ENCODE measurements at places on chromosomes 12 and 14.

DNA sequence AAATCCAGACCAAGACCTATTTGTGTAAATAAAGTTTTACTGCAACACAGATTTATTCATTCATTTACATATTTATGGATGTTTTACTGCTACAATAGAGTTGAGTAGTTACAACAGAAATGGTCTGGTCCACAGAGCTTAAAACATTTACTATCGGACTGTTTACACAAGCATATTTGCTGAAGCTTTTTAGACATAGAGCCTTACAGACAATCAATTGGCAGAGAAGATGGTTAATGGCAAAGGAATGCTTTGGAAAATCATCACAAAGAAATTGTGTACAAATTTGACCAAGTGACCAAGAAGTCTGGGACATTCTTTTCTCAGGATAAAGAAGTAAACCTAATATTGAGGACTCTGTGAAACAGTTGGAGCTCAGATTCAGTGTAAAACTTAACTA is 504.3 kb downstream of the SLC16A7 start:
- DNase-seq: no peak

DNA sequence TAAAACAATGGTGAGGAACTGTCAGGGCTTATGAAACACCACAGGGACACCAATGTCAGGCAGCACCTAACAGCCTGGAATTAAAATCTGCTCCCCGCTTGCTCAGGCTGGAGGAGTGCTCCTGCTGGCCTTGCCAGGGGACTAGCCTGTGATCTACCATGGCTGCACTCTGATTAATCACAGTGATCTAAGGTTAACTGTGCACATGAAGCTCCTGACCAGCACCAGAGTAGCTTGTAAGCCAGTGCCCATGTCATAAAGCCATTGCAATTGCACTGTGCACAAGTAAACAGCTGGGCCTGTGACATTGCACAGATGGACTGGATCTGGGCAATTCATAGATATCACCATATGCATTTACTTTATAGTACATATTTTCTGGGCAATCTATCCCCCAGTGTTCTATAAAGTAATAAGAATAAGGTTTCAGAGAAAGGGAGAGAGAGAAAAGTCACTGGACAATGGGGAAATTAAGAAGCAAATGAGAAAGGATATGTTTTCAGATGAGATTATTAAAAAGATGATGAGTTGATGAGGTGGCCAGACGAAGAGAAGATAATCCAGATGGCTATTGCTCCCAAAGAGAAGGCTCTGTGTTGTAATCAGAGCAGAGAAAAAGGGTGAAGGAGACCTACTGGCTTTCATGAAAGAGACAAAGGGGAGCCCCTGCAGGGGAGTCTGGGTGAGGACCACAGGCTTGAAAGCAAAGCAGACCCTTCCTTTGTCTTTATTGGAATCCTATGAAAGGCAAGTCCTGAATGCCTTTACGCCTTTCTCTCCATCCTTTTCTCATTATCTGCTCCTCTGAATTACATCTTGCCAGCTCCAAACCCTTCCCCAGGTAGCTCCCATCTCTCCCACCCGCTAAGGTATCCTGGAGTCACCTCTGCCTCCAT is 145.8 kb downstream of the SLC38A6 start:
- no peak for DNase-seq

- DNase-seq: peak; percentile 85
Measured at GRCh38 chr12:110269622-110270124, 11.4 kb upstream of the ATP2A2 start.

DNA sequence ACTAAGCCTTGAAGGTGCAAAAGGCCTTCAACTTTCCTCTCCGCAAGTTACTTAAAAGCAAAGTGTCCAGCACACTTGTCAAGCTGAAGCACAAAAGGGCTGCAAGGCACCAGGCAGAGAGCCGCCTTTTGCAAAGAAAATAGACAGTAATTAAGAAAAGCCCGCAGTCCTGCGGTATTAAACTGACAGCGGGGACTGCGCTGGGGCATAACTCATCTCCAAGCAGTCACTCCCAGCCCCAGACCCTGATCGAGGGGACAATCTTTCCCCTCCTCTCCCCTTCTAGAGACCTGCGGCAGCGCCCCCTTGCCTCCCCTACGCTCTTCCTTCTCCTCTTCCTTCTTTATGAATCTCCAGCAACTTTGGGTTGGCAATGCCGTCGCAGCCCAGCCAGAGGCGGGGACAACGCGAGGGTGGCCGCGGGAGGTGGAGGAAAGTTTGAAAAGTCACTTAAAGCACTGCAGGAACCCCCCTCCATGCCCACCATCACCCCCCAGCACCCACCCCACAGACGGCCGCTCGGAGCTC is 200.9 kb upstream of the CAND1 start:
- DNase-seq: no peak

DNA sequence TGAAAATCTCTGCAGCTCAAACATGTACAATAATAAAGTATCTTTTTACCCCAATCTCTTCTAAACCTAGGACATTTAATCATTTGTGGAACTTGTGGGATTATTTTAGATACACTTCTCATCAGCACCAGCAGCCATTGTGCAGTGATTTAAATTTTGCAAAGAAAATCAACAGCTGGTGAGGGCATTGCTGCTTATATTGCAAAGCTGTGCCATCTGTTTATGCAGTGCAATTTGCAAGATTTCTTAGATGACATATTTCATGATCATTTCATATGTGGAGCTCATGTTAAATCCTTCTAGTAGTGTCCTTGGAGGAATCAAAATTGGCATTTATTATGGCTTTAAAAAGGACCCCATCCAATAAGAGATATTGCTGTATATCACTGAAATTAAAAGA is 320.7 kb downstream of the BTG1 start:
- DNase-seq: no peak

DNA sequence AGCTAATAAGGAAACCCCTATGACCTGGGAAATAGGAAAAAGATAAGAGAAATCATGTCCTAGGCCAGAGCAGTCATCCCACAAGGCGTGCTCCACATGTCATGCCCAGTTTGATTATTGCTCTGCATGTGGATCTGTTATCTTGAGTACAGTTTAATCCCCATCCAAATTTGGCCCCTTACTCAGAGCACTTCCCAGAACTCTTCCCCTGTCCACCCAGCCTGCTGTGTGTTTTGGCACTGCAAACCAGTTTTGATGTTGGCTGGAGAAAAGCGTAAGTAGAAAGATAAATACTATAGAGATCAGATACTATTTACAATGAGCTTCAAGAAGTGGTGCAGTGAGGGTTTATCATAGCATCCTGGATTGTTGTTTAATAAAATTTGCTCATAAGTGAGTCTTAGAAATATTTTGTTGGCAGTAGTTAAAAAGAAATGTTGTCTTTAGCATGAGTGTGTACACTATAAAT is 83.8 kb downstream of the PTPRB start:
- no peak for DNase-seq

DNA sequence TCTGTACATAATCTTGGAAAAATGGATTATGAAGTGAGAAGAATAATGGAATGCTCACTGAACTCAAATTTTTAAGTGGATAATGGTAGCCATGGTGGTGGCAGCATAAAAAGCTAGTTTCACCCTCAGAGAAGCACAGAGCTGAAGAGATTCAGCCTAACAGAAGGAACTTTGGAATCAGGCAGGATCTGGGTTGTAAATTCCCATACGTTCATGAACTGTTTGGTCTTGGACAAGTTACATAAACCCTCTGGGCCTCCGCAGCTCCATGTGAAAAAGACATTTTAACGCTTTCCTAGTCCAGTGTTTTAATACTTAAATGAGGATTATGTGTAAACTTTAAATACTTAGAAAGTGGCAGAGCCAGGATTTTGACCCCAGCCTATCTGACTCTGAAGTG is 26.6 kb downstream of the JKAMP start:
- DNase-seq: no peak

DNA sequence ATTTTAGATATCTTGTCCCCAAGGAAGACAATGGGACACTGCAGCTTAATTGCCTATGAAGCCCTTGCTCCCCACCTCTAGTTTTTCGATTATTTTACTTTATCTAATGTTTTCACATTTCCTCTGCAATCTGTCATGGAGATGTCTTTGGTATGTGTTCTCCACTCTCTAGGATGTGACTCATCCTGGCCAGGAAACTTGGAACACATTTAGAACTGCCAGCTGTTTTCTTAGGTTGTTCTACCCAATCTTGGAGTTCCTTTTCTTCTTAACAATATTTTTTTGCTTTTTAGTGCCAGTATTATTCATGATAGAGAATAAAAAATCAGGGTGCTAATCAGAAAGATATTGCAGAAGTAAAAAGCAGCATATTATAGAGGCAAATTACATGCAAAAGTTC is 101.7 kb upstream of the CLEC14A start:
- DNase-seq: peak; percentile 77

GRCh38 chr12:102539651-102540553 is 59.5 kb upstream of the IGF1 start:
- peak; percentile 69 for DNase-seq

- no peak for DNase-seq
Measured at GRCh38 chr12:16344269-16344668, 3.2 kb upstream of the MGST1 start.

DNA sequence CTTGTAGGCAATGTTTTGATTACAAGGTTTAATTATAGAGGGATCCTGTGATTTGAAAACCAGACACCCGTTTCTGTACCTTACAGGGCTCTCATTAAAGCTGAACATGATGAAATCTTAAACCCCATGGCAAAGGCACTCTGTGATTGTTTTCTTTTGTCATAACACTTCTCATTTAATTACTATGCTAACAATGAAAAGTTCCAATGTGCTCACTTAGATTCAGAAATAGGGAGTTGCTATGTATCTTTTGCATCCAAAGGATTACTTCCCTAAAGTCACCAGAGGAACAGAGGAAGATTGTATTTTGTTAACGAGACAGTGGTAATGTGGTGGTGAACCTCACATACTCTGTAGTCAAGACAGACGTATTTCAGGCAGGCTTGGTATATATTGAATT is 81.5 kb upstream of the MYF6 start:
- DNase-seq: no peak

DNA sequence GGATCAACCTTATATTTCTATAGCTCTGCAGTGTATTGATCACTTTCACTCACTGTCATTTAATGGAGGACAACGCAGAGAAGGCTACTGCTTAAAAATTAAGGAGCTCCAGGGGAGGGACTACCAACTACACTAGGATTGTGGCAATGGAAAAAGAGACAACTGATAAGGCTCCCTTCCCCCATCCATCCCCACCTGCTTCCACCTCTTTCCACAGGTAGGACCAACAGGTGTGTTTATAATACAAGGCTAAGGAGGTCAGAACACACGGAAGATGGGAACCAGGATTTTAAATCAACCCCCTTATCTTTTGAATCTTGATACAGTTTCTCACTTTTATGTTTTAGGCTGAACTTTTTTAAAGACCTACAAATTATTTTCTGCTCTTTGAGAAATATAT is 90.8 kb downstream of the STAB2 start:
- no peak for DNase-seq

DNA sequence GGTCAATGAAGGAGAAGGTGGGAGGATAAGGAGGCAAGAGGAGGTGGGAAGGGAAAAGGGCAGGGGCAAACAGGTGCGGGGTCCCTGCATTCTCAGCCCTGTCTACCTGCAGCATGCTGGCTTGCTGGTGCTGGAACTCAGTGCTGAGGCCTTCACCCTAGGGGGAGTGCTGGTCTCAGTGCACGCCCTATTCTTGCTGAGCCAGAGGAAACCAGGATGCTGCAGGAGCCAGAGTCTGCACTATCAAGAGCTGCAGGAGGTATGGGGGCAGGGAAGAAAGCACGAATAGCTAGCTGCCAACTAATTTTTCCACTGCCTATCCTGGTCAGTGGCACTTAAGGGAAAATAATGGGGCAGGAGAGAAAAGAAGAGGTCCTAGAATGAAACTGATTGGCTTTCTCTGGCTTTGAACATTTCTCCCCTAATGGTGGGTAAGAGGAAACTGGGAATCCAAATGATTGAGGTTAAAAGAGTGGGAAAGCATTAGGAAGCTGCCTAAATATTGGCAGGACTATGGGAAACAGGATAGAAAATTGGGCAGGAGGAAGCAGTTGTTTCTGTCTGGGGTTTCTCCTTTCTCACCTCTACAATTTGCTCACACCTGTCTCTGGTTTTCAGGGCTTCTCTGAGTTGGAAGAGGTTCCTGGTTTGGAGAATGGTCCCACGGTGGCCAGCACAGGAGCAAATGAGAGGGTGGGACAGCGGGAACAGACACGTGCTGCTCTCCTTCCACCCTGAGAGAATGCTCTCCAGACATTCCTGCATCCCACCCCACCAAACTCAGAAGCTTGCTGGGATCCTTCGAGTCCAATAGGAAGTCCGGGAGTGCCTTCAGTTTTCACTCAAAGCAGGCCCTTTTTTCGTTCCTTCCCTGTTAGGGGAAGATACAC is 1.9 kb downstream of the TMEM253 start:
- DNase-seq: no peak

DNA sequence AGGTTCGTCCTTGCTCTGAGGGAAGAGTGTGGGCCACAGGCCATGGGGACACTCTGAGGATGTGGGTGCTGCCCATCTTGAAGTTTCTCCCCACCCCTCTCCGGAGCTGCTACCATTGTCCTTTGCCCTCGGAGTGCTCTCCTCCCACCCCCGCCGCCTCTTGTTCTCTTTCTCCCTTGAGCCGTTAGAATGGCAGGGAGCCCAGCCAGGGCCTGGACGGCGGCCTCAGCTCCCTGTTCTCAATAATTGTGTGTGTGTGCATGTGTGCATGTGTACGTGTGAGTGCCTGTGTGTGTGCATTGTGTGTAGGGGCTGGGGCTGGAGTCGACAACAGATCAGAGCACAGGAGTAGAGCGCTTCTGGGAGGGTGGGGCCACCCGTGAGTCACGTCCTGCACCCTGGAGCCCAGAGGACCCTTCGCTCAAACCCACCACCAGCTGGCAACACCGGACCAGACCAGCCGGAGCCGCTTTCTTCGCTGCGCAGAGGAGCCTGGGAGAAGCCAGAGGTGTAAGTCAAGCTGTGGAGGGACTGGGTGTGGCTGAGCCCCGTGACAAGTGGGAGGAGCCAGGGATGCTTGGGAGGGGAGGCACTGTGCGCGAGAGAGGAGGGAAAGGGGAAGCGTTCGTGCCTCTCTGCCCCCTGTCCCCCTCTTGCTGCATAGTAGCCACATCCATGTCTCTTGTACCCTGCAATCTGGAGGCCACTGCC is 25.9 kb upstream of the KCNA5 start:
- DNase-seq: no peak

GRCh38 chr12:55940065-55940732 is 9.2 kb downstream of the DGKA start:
- no peak for DNase-seq

- DNase-seq: no peak
Measured at GRCh38 chr12:75969768-75970167, 61.8 kb downstream of the PHLDA1 start.

GRCh38 chr12:53667080-53667479 is 8.8 kb downstream of the ATP5MC2 start:
- DNase-seq: no peak

DNA sequence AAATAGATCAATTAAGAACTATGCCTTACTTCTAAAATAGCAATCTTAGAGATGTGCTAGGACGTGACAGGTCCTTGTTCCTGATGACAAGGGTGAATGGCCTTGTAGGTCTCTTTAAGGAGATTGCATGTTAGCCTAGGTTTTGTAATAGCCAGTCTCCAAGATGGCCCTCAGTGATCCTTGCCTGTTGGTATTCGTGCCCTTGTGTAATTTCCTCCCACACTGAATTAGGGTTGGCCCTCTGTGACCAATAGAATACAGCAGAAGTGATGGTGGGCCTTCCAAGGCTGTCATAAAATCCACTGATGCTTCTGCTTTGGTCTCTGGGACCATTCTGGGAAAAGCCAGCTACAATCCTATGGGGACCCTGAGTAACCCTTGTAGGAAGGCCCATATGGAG is 38.2 kb upstream of the SNX6 start:
- no peak for DNase-seq
